ENCODE measurements at places on chromosomes 3 and 15.

GRCh38 chr3:29754346-29754745 is 473.5 kb downstream of the RBMS3 start:
- no peak for DNase-seq

GRCh38 chr3:11499144-11499543 is 144.6 kb downstream of the VGLL4 start:
- peak; percentile 96 for DNase-seq

GRCh38 chr15:57545995-57546394 is 45.7 kb upstream of the MYZAP start:
- no peak for DNase-seq

- DNase-seq = peak; percentile 10
These were observed 1016.9 kb upstream of the ALCAM start for GRCh38 chr3:104349836-104350235.

- DNase-seq = peak; percentile 46
These were observed at the start of gene PRICKLE2 for GRCh38 chr3:64224826-64225610. PRICKLE2 (minus strand) TSS chr3:64225466; CDS start chr3:64198927, 26,539 bp downstream.

GRCh38 chr15:83290236-83290635 is 5.8 kb upstream of the BNC1 start:
- DNase-seq = no peak

DNA sequence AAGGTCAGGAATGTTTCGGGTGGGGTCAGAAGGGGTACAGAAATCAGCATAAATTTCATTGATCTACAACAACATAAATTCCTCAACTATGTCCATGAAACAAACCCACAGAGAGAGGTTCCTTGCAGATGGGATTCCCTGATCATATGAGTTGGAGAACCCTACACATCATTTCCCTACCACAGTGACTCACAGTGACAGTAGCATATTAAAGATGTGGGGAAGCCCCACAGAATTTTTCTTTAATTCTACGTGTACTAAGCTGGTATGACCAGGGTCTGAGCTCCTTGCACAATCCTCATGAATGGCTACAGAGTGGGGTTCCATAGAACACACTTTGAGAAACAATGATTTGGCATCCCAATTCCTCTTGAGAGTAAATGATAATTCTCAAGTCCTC is 116.9 kb upstream of the RAD18 start:
- no peak for DNase-seq

DNA sequence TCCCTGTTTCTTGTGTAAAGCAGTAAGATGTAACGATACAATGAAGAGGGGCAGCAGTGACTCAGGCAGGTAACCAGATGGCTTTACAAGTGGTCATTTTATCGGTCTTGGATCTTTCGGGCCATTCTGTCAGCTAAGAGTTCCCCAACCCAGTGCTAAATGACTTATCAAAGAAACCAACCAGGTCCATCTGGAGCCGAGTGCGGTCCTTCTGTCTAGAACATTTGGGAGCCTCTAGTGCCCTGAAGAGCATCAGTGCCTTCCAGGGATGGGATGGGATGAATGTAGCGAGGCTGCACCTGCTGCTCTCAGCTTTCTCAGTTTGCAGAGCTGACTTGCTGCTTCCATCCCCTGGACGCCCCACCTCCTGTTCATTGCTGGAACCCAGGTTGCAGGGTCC is 131.7 kb upstream of the AGBL1 start:
- DNase-seq = no peak

DNA sequence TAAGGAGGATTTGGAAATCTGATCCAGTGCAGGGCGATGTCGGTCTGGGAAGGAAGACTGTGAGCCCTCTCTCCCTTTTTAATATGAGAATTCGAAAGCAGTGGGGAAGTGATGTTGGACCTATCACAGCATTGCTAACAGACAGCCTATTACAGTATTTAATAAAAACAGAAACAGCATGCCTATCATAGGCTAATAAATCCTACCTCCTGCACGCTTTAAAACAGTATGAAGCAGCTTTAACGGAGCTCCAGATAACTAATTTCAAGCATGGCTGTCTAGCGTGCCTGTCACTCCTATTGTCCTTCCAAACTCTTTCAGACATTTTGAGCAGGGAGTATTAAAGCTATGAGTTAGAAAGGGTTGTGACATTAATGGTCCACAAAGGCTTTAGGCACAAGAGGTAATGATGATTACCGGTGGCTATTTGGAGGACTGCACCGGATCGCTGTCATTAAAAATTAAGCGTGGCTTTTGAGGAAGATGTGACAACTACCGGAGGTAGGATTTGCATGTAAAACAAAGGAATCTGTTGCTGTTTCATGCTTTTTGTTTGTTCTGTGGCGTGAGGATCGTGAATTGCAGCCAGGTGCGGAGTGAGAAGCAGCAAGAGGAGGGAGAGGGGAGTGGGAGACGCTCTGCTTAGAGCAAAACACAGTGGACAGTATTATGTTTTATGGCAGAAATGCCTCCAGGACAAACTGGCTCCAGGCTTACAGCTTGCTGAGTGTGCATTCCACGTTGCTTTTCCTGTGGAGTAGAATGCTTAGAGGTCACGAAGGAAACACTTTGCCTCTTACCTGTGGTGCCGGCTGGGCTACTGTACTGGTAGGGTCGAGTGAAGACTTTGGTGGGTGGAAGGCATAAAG is at the start of gene KCNMB2:
Gene KCNMB2 (plus strand): TSS at position 226 of the 869 bp plus-strand sequence.
- no peak for DNase-seq

DNA sequence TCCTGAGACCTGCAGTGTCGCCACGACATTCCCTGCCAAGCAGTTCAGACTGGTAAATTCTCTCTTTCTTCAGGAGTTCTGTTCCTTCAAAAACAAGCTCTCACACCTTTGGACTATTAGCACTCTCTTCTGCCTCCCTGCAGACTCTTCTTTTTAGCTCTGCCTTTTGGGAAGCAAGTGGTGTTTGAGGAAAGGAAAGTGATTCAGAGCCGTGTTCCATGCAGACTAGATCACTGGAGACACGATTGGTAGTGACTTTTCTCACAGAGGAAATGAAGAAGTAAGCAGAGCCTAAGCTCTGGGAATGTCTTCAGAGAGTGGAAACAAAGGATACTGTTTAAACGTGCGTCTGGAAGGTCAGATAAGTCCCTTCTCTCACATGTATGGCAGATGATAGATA is 270.6 kb upstream of the TPRG1 start:
- no peak for DNase-seq

- DNase-seq = no peak
These were observed 35.7 kb upstream of the PHLDB2 start for GRCh38 chr3:111823341-111823855.

DNA sequence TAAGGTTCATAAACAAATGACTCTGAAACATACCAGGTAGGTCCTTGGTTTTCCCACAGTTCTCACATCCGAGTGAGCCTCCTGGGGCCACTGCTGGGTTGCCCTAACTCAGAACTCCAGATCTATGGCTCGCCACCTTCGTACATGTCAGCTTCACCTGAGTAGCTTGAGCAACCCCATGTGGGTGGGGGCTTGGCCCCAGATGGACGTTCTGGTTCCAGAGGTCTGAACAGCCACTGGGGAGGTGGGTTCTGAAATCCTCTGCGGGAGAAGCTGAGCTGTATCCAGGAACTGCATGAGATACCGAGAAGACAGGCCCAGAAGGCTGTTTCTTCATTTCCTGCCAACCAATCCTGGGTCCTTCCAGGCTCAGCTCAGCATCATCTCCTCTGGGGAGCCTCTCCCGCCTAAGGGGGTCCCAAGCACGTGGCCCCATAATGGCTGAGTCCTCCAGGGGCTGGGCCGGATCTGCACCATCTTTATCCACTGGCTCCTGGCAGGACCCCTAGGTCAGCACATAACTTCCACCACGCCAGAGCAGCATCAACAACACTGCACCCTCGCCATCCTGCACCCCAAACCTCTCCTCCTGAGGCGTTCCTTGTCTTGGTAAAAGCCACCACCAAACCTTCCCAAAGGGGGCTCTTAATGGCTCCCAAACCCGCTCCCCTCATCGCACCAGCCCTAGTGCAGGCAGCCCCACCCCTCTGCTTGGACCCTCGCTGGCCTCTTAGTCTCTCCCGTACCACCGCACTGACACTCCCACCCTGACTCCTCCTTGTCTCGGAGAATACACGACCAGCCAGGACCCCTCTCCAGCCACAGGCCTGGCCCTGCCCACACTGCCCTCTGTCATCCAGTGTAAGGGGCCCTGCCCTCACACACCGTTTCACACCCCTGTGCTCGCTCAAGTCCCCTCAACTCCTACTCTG is 39.8 kb downstream of the PCSK6 start:
- DNase-seq = no peak

GRCh38 chr3:105906836-105907235 is 38.0 kb upstream of the CBLB start:
- DNase-seq = peak; percentile 93

DNA sequence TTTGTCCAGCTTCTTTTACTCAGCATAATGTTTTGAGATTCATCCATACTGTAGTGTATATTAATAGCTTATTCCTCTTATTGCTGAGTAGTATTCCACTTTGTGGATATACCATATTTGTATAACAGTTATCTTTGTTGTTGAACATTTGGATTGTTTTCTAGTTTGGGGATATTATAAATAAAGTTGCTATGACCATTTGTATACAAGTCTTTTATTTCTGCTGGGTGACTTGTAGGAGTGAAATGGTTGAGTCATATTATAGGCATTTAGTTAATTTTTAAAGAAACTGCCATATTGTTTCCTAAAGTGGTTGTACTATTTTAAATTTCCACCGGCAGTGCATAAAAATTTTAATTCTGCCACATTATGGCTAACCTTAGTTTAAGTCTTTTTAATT is 53.4 kb downstream of the RPL39L start:
- DNase-seq = no peak

DNA sequence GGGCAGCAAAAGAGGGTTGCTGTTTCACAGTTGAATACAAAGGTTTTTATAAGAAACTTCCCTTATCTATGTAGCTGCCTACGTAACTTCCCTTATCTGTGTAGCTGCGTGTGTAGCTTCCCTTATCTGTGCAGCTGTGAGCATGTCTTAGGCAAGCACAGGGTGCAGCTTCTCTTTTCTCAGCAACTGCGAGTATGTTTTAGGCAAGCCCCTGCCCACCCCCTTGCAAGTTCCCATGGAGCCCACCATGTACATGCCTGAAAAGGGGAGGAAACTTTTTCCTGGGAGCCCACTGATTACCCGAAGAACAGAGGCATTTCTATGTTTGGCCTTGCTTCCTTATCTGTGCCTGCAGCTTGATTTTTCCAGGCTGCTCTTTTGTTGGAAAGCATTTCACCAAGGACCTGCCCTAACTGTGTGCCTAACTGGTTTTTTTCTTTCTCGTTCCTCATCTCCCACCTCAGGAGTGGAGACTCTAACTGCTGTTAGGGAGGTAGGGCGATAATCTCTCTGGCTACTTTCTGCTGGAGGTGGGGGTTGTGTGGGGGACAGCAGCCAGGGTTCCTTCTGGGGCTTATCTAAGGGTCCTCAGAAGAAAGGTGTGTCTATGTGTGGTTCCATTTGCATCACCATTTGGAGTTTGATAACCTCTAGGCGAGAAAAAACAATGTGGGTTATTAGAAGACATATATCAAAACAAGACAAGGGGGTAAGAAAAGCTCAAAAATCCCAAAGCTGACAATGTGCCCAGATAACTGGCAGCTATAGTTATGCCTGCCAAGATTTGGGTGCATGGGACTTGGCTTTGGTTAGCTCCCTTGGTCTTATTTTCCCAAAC is 26.0 kb downstream of the SORD start:
- DNase-seq = peak; percentile 86

GRCh38 chr15:65286069-65286703 is 497 bp downstream of the PARP16 start:
- DNase-seq = no peak

GRCh38 chr3:134682196-134682880 is 31.5 kb upstream of the KY start:
- DNase-seq = no peak

DNA sequence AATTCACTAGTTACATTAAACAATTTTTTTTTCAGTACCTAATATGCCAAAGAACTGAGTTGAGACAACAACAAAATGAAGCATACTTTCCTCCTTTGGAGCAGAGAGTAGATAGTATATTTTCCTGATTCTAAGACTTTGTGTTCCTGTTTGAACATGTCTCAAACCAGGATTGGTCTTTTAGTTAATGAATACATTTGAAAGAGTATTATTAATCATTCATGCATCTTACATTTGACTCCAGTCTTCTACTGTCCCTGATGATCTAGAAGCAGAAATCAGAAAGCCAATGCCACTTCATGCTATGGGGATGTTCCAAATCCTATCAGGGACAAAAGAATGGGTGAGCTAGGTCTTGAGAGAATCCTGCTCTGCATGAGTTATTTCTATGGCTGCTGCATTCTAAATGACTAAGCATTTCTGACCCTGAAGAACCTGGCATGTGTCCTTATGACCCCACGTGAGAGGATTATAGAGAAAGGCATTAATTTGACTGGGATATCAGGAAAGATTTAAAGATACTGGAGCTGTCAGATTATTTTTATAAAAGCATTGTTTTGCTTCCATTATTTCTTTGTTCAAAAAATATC is 32.9 kb upstream of the MBNL1 start:
- peak; percentile 73 for DNase-seq

GRCh38 chr15:61857169-61857829 is 202.9 kb downstream of the VPS13C start:
- no peak for DNase-seq

GRCh38 chr15:44010089-44010488 is 183.3 kb downstream of the WDR76 start:
- DNase-seq = peak; percentile 89

- no peak for DNase-seq
These were observed 85.7 kb downstream of the MEGF11 start for GRCh38 chr15:66167854-66168253.

GRCh38 chr3:135490219-135490915 is 475.2 kb upstream of the PPP2R3A start:
- no peak for DNase-seq

- DNase-seq = no peak
These were observed 19.5 kb downstream of the CD47 start for GRCh38 chr3:108071368-108071767.

- no peak for DNase-seq
These were observed 3.2 kb upstream of the LSG1 start for GRCh38 chr3:194675081-194675640.

GRCh38 chr15:82950295-82950694 is 2.2 kb downstream of the HOMER2 start:
- DNase-seq = no peak

DNA sequence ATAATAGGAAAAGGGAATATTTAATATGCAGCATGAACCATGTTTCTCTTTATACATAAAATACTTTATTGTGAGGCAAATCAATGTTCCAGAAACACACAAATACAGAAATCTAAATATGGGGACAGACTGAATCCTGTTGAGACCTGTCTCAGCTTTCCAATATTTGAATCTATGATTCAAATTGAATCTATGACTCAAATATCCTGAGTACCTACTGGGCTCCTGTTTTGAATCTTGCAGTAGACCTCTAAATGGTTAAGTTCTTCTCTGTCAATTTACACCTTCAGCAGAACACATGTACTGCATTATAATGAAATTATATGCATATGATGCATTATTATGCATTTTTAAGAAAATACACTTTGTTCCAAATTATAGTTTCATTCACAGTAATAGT is 143.2 kb upstream of the PLXND1 start:
- DNase-seq = no peak

DNA sequence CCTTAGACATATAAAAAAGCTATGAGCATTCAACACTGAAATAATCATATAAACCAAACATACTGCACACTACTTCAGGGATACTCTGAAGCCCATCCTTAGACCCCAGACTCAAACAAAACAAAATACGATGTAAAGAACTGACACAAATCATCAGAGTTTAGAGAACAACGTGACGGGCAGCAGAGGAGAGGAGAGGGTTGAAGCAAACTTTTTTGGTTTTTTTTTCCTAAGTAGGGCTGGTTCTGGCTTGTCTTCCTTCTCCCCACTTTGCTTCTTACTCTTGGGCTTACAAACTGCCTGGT is 34.7 kb downstream of the GAP43 start:
- peak; percentile 18 for DNase-seq

GRCh38 chr3:72421126-72421525 is 427.1 kb downstream of the SHQ1 start:
- DNase-seq = no peak

- DNase-seq = peak; percentile 1
These were observed 396.5 kb upstream of the GBE1 start for GRCh38 chr3:82157952-82158351.

All from amniotic epithelial cell (primary cell).